ENCODE measurements at places on chromosomes 2 and 18.

- no peak for DNase-seq
Observed at GRCh38 chr2:237293978-237294377, 120.0 kb downstream of the COL6A3 start.

DNA sequence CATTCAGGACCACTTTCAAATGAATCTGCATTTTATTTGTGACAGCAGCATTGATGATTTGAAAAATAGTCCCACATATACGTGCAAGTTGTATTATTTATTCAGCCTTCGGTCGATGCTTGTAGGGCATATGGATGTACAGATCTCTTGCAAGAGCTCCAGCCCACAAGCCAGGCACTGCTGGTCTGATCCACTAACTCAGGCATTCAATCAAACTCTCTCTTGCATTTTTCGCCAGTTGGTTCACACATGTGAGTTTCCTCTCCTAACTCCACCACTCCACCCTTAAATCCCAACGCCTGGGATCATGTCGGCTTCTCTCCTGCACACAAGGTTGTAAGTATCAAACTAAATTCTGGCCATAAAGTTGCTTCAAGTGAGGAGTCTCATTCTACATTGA lies 318.7 kb downstream of the CYP26B1 start:
- DNase-seq, result no peak

- no peak for DNase-seq
Observed at GRCh38 chr18:56245866-56246580, 392.4 kb downstream of the TXNL1 start.

DNA sequence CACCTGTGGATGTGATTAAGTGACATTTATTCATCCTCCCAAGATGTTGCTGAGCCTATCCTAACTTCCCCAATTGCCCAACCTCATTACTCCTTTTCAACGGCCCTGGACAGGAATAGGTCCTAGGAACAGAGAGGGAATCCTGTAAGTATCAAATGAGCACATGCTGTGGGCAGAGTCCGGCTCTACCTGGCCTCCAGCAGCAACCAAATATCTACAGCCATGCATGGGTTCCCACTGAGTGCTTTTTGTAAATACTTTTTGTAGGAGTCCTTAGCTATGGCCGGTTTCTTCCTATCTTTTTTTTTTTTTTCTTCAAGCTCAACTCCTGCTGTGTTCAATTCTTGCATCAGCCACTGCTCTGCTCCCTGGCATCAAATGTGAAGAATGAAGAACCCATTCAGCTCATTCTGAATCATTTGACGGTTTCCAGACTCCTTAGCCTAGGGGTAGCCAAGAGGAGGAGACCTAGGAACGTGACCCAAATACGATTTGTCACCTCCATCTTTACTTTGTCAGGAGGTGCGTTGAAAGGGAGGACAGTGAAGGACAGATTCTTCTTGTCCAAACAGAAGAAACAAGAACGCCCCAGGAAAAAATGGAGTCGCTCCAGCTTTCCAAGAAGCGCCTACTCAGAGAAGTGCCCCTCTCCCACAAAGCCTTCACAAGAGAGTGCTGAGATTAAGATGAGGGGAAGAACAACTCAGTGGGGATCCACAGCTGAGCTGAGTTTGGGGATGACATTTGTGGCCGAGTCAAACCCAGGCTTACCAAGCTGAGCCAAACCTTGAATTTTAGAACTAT lies 46.7 kb upstream of the LCLAT1 start:
- no peak for DNase-seq

GRCh38 chr2:163417596-163418337 lies 318.0 kb downstream of the FIGN start:
- no peak for DNase-seq

DNA sequence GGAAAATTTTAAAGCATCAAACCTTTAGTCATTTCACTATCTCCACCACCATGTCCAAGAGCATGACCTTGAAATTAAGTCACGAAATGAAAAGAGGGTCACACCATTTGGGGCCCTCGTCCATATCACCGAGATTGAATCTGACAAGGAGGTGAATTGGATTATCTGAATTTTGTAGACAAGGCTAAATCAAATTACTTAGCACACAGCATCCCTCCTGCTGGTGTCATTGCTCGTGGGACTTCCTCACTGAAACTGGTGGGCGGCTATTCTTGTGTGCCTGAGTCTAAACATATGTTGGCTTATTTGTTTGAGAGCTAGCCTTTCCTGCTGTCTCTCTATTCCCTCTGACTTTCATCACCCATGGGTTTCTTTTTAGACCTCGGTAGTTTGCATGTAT lies 64.6 kb upstream of the CNGA3 start:
- DNase-seq, result no peak

DNA sequence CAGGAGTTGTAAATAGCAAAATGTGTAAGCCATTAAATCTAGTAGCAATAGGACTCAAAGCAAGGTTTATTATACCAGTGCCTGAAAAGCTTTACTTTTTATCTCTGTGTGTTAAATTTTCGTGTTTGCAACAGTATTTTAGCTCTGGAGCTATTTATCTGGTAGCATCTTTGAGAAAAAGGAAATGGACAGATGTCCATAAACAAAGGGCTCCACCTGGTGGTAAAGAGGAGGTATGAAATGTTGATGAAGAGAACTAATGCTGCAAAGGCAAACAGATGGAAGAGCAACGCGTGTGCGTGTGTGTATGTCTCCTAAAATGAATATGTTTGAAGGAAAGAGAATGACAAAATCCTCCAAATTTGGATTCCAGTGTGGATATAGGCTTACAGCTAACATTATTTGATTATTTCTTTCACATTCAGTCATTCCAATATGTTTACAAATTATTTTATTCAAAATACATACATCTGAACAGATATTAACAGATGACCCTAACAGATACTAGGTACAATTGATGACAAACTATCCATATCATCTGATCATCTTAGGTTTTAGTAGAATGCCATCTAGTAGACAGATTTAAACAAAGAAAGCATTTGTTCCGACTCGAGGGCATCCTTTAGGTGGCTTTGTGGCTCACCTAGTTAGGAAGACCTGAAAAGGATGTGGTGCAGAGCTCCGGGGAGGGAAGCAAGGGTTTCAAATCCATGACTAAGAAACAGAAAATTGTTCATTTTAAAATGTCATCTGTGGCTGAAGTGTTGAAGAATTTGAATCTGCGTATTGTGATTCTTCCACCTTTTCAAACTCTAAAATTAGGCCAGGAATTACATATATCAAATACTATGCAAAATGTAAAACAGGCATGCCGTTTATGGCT lies 383.3 kb downstream of the MTX2 start:
- DNase-seq, result no peak

GRCh38 chr2:86822668-86823345 lies 32.1 kb upstream of the CD8A start:
- DNase-seq, result no peak

GRCh38 chr2:142582317-142582716 lies 295.1 kb upstream of the KYNU start:
- no peak for DNase-seq

GRCh38 chr2:8576525-8577167 lies 105.2 kb upstream of the ID2 start:
- no peak for DNase-seq

GRCh38 chr2:46076251-46076650 lies 221.0 kb upstream of the EPAS1 start:
- DNase-seq, result no peak

- no peak for DNase-seq
Observed at GRCh38 chr2:8858910-8859309, 21.5 kb upstream of the KIDINS220 start.

- no peak for DNase-seq
Observed at GRCh38 chr2:40668425-40668824, 216.5 kb upstream of the SLC8A1 start.

DNA sequence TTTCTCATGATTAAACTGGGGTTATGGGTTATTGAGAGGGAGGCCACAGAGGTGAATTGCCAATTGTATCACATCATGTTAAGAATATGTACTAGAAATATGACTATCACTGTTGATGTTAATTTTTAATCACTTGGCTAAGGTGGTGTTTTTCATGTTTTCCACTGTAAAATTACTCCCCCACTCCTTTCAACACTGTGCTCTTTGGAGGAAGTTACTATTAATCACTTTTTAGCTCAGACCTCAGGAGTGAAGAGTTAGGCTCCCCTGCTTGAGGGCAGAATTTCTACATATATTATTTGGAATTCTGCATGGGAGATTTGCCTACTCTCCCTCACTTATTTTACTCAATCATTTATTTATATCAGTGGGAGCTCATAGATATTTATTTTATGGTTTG lies 76.0 kb upstream of the OSR1 start:
- DNase-seq, result no peak

DNA sequence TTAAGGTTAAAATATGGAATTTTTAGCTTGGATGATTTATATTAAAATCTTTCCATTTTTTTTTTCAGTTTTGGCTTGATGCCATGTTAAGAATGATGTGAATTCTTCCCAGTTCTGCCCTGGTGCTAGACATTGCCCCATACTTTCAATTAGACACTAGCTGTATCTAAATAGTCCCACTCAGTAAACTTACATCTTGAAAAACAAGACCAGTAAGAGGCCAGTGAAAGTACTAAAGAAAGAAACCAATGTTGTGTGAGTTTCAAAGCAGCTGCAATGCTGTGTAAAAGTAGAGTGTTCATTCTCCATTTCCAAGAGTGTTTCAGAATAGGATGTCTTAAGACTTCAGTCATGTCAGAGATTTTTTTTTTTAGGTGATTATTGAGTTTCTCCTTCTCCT lies 40.0 kb upstream of the CYBRD1 start:
- no peak for DNase-seq

DNA sequence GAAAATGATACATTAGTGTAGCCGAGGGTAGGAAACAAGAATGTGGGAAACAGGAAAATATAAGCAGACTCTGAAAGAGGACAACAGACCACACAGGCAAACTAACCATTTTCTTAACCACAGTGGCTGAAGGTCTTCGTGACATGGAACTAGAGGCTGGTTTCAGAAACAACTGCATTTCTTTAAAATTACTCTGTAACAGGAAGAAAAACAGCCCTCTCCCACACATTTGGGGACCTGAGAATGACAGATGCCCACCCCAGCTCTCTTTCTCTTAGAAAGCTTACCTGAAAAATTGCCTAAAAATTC lies 13.8 kb upstream of the SLC25A52 start:
- no peak for DNase-seq

DNA sequence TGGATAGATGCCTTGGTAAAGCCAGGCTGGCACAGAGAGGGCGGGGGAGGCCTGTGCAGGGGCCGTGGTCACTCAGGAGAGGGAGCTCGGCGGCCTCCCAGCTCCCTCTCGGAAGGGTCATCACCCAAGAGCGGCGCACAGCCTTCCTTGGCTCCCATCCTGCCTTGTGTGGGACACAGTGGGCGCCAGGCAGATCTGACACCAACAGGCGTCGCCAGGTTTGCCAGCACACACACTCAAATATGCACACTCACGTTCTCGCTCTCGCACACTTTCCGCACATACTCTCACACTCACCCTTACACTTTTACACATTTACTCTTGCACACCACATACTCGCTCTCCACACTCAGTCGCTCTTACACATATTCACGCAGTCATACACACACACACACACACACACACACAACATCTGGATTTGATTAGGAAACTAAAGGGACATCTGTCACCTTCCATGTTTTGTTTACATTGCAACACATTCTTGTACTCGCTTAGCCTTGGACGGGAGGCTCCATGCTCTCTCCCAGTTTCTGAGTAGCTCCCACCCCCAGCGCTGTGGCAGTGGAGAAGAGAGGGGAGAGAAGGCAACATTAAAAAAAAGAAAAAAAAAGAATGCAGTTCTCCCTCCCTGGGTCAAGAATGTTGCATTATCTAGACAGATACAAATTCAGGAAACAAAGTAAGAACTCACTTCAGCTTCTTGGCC lies 10.5 kb downstream of the CHMP1B start:
- DNase-seq, result no peak

- no peak for DNase-seq
Observed at GRCh38 chr18:36752929-36753865, 75.6 kb downstream of the TPGS2 start.

GRCh38 chr2:212618636-212619035 lies 80.0 kb upstream of the ERBB4 start:
- no peak for DNase-seq

GRCh38 chr2:1936427-1936980 lies 192.2 kb upstream of the PXDN start:
- no peak for DNase-seq

DNA sequence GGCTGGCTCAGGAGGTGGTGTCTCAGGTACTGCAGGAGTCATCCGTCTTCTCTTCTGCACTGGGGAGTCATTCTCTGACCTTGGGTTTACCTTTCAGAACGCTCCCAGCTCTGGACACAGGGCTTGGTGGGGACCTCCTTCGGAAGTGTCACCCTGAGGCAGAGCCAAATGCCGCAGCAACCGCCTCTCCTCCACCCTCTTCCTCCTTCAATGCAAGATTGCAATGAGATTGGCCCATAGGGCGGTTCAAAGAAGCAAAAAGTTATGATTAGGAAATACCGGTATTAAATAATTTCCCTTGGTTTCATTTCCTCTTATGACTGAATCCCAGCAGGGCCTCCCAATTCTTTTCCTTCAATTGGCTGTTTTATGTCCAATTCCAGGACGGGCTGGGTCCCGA lies 178.8 kb downstream of the ACKR3 start:
- no peak for DNase-seq

- DNase-seq, result no peak
Observed at GRCh38 chr18:76909439-76909838, 87.1 kb downstream of the ZNF236 start.

GRCh38 chr2:203820969-203821368 lies 46.6 kb upstream of the CTLA4 start:
- no peak for DNase-seq

DNA sequence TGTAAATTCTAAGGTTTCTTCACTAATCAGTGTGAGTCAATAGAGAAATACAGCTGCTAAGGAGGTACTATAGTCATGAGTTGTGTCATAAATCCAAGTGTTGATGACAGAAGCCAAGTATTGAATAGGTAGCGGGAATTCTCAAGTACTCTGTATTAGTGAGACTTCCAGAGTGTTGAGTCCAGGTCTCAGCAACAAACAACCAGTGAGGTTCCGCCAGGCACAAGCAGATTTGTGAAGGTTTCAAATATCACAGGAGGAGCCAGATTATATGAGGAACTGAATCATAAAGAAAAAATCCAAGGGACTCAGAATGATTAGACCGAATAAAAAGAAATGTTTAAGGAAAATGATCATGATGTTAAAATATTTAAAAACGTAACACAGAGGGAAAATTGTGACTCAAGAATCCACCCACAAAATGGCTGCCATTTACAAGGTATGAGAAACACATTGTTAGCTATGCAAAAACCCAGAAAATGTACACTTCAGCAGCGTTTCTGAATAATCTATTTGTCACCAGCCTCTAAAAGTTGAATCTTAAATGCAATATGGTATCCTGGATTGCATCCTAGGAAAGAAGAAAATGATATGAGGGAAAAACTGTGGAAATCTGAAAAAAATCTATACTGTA lies 27.3 kb upstream of the EVA1A start:
- peak; percentile 66 for DNase-seq

DNA sequence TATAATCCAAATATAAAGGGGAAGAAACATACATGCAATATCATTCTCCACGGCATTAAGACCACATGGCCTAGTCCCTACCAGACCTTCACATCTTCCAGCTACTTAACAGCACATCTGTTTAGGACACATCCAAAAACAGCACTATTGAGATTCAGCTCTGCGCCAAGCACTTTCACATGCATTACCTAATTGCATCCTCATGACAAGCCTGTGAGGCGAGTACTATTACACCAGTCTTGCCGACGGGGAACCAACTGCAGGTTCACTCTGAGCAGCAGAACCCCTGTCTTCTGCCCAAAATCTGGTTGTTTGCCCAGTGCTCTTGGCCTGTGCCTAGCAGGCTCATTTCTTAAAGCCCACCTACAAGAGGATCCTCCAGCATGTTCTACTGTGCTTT lies 66.7 kb downstream of the AAK1 start:
- no peak for DNase-seq

GRCh38 chr2:204365811-204366210 lies 179.5 kb upstream of the PARD3B start:
- no peak for DNase-seq

GRCh38 chr2:67674668-67675067 lies 277.5 kb downstream of the ETAA1 start:
- DNase-seq, result no peak
